ENCODE measurements at places on chromosomes 7 and 10.

- DNase-seq, result no peak
Observed at GRCh38 chr10:7412928-7413282, 2.1 kb upstream of the SFMBT2 start.

DNA sequence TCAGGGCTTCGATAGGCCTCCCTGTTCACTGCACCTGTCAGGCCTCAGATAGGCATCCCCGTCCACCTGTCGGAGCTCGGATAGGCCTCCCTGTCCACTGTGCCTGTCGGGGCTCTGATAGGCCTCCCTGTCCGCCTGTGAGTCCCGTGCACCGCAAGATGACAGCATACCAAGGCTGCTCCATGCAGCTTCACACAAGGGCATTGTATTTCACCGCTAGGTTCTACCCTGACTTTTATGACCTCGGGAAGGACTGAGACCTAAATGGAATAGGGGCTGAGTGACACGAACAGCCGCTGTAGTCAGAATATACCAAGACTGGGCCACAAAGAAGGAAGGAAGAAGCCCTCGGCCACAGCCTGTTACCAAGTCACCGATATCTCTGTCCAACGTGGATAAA is 271.2 kb downstream of the DIP2C start:
- no peak for DNase-seq

- no peak for DNase-seq
Observed at GRCh38 chr7:50416527-50417182, 33.5 kb downstream of the FIGNL1 start.

GRCh38 chr10:97974526-97975525 is 55.6 kb downstream of the CRTAC1 start:
- no peak for DNase-seq

GRCh38 chr7:134317434-134317833 is 704 bp upstream of the SLC35B4 start:
- DNase-seq, result no peak

GRCh38 chr7:36955456-36956129 is 231.3 kb upstream of the AOAH start:
- DNase-seq, result no peak

DNA sequence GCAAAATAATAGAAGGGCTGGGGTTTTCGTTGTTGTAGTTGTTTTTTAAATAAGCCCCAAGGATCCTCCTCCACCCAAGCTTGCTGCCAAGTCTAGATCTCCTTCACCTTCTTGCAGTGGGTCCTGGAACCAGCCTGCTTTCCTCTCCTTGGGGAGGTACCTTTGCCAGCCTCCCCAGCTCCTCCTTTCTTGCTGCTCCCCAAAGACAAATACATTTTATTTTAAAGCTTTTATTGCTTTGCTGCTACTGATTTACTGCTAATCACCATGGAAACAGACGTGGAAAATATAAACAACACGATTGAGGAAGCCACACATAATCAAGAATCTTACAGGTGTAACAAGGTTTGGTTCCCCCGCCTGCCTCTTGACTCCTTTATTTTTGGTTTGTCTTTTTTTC is 17.4 kb upstream of the SLF2 start:
- no peak for DNase-seq

GRCh38 chr10:60035984-60036383 is 129.6 kb upstream of the CCDC6 start:
- DNase-seq, result no peak

DNA sequence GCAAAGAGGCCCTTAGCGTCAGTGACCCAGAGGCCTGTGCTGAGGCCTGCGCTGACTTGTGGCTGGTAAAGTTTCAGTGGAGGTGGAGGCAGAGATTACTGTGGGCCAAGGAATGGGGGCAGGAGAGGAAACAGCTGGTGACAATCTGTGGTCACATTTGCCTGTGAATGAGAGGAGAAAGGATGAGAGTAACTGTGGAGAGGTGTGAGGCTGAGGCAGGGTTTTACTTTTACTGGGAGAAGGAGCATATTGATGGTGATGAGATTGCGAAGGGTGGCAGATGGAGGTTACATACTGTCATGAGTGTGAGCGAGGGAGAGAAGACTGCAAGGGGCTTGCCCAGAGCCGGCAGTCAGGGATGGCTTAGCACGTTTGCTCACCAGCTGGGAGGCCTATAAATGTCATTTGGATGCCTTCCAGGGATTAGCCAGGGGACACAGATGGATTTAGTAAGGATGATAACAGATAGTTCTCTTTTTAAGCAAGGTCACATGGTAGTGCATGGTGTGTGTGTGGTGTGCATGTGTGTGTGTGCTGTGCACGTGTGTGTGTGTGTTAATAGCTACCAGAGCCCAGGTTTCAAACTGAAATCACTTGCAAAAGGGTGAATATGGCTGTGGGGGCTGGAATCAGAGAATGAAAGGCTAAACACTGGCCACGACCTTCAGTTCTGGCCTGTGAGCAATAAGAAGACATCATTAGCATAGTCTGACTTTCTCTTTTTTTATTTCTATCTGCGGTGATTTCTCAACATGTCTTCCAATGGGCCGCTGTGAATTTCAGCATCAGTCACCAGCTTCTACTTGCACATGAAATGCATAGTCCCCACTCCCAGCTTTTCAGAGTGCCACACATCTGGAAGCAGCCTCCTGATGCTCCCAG is 291.5 kb upstream of the ZNF32 start:
- DNase-seq, result peak; percentile 32

DNA sequence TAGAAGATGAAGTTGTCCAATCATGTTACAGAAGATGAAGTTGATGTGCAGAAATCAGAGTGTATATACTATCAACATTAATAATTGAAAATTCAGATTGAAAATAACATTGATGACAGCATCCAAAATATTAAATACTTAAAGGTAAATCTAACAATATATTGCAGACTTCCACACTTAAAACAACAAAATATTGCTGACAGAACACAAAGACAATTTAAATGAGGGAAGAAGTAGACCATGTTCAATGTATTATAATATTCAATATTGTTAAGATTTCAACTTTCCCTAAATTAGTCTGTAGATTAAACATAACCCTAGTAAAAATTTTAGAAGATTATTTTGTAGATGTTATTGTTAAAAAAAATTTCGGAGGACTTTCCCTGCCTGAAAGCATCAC is 151.9 kb downstream of the PON1 start:
- no peak for DNase-seq

GRCh38 chr7:45459476-45459875 is 114.7 kb upstream of the ADCY1 start:
- DNase-seq, result no peak

- no peak for DNase-seq
Observed at GRCh38 chr10:88106366-88106765, 242.9 kb downstream of the PTEN start.
